Mucosa of descending colon (tissue), 3 donors: ENCODE measurements at places on chromosomes 16 and 17.

DNA sequence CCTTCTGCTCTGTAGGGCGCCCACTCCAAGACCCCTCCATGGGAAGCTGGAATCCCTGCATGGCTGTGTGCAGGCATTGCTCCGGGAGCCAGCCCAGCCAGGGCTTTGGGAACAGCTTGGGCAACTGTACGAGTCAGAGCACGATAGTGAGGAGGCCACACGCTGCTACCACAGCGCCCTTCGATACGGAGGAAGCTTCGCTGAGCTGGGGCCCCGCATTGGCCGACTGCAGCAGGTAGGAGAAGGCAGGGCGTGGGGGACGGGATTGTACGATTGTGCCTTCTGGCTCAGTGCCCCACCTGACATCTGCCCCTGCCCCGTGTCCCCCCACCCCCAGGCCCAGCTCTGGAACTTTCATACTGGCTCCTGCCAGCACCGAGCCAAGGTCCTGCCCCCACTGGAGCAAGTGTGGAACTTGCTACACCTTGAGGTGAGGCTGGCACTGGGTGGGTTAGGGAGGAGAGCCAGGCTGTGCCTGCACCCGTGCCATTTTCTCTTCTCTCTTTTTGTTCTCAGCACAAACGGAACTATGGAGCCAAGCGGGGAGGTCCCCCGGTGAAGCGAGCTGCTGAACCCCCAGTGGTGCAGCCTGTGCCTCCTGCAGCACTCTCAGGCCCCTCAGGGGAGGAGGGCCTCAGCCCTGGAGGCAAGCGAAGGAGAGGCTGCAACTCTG is 8.7 kb upstream of the TMEM88 start:
- DNase-seq = peak; percentile 57

GRCh38 chr17:50165867-50166517 is at the start of gene SGCA:
Gene SGCA (plus strand): TSS chr17:50166005. CDS start chr17:50166041, 36 bp downstream.
- no peak for DNase-seq

- DNase-seq = peak; percentile 78
Observed at GRCh38 chr17:82097184-82097918, 685 bp downstream of the FASN start.

DNA sequence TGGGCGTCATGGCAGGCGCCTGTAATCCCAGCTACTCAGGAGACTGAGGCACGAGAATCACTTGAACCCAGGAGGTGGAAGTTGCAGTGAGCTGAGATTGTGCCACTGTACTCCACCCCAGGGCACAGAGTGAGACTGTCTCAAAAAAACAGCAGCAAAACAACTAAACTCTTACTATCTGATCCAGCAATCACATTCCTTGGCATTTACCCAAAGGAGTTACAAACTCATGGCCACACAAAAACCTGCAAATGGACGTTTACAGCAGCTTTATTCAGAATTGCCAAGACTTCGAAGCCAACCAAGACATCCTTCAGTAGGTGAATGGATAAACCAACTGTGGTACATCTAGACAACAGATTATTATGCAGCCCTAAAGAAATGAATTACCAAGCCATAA is 4.0 kb downstream of the SIAH1 start:
- no peak for DNase-seq

DNA sequence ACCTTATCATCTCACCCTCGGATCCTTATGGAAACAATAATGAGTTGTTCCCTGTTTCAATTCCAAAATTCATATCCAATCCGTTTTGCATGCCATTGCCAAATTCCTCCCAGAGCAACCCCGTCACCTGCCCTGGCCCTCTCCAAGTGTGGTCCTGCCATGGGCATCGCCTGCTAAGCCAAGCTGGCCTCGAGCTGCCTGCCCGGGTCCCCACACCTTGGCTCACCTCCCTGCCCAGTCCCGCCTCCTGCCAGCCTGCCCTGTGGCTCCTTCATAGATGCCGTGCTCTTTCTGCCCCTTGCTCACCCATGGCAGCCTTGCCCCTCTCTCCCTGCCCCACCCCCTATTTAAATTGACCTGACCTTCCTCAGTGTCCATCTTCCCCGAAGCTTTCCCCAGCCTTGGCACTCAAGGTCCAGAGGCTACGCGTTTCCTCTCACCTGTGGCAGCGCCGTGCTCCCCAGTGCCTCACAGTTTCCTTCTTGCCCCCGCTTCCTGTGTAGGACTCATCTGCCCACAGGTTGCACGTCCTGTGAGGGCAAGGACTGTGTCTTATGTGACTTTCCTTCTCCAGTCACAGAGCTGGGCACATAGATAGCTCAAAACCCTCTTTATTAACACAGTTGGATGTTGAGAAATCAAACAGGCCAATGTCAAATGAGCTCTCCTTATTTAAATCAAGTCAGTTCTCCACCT is 12.7 kb downstream of the MAPT start:
- DNase-seq = no peak

GRCh38 chr17:14199601-14200000 is 37.1 kb downstream of the CDRT15 start:
- DNase-seq = no peak

DNA sequence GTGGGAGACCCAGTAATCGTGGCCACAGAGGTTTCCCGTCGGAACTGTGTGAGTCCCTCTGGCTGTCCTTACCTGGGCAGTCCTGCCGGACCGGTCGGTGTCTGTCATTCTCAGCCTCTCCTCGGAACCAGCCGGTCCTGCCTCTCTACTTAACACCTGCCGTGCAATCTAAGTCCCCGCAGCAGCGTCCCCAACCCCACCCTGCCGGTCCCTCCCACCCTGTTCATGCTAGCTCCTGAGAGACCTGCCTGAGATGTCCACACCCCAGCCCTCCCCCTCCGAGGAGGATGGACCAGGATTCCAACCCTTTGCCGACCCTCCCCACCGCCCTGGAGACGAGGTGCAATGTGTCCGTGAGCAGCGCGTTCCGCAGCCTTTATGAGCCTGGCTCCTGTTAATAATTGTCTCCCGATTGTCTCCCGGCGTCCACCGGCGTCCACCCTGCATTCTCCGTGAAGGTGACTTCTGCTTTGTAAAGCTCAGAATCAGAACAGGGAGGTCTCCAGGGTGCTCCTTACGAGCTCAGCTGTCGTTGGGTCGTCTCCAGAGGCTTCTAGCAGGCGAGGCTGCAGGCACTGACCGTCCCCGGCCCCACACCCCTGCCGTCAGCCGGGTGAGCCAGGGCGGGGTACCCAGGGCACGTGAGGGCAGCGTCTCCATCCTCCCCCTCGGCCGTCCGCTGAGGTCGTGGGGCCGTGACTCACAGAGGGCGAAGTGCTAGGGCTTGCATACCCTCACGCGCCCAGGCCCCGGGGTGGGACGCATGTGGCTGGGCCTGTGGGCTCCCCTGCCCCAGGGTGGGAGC is 10.1 kb downstream of the METRNL start:
- DNase-seq = peak; percentile 78

GRCh38 chr17:59695945-59696681 is 11.1 kb downstream of the PTRH2 start:
- DNase-seq = no peak

GRCh38 chr17:60436676-60437075 is 14.4 kb downstream of the CHCT1 start:
- DNase-seq = no peak

DNA sequence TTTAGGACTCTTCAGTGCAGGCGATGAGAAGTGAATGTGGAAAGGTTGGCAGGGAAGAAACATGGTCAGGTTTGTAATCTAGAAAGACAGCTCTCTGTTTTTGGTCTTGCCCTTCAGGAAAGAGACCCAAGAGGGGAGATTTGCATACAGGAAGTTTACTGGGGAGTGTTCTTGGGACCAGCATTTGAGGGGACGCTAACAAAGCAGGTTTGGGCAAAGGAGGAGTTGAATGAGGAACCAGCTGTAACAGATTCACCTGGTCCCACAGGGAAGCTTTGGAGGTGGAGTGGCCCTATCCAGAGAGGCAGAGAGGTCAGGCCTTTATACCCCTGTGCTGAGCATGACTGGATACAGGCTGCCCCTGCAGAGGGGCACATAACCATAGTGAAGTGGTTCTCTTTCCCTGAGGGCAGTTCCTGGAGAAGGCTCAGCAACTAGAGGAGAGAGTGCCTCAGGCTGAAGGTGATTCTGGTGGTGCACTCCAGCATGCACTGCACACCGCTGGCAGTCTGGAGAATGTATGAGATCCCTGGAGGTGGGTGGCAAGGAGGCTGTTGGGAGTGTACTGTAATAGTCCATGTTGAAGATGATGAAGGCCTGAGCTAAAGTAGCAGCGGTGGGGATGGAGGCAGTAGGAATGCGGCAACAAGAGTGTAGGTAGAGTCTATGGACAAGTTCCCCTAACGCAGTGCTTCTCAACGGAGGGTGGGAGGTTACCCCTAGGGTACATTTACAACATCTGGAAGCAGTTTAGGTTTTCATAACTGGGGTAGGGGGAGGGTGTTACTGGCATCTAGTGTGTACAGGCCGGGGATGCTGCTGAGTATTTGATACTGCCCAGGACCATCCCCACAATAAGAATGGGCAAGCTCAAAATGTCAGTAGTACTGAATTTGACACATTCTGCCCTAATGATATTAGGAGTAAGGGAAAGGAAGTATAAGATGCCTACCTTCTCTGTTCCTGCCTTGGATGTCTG is 37.2 kb downstream of the MAP2K6 start:
- DNase-seq = no peak

DNA sequence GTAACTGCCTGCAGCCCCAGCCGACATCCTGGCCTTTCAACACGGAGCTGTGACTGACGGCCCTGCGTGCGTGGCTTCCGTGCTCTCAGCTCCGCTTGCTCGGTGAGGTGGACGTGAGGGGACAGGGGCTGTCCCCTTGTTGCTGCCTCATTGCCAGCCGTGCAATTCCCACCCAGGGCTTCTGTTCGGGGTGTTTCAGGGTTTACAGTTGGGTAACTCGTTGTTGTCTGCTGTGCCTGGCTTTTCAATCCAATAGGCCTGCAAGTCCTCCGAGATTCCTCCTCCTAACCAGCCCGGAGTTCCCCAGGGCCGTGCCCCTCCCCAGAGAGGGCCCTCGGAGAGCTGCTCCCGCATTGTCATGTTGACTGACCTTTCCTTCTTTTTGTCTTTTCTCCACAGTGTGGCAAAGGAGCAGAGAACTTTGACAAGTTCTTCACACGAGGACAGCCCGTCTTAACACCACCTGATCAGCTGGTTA is 31.4 kb upstream of the CACNG5 start:
- no peak for DNase-seq

DNA sequence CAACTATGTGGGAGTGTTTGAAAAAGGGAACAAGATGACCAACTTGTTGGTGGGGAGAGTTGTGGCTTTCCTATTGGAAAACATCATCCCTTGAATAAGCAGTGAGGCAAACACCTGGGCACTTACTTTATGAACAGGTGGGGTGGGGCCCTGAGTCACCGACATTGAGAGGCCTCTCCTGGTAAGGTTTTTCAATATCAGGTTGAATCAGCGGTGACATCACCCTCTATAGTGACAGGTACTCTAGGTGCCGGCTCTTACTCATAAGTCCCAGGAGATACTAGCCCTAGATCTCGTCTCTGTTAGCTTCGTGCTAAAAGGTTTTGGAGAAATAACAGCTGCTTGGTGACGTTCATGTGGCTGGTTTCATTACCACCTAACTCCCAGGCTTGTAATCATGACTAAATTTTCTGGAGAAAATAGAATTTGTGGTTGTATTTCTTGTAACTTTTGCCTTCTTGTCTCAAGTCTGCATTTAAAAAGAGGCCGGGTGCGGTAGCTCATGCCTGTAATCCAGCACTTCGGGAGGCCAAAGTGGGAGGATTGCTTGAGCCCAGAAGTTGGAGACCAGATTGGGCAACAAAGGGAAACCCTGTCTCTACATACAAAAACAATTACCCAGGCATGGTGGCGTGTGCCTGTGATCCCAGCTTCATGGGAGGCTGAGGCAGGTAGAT is 19.3 kb downstream of the CDH1 start:
- peak; percentile 80 for DNase-seq

DNA sequence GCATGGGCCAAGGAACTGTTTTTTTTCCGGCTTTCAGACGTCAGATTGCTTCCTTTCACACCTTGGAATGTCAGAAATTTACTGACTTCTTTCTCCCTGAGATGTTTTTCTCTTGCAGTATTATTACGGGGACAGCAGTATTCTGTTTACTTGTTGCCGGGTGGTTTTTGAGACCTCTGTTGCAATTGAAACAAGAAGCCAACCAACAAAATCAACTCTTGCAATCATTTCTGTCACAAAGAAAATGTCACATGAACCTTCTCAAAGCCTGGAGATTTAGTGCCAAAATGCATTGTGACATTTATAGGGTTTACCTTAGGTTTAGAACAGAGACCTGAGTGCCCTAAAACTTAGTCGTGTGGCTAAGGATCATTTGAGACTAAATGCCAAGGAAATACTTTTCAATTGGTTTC is 174.3 kb downstream of the MAP2K6 start:
- DNase-seq = no peak

GRCh38 chr17:8151120-8151640 is 1.0 kb downstream of the PER1 start:
- peak; percentile 96 for DNase-seq

- no peak for DNase-seq
Observed at GRCh38 chr17:49501496-49501895, 6.4 kb downstream of the NGFR start.

- no peak for DNase-seq
Observed at GRCh38 chr17:34504814-34505484, 74.4 kb upstream of the TMEM132E start.

- DNase-seq = no peak
Observed at GRCh38 chr16:69768666-69769065, 6.5 kb downstream of the WWP2 start.

DNA sequence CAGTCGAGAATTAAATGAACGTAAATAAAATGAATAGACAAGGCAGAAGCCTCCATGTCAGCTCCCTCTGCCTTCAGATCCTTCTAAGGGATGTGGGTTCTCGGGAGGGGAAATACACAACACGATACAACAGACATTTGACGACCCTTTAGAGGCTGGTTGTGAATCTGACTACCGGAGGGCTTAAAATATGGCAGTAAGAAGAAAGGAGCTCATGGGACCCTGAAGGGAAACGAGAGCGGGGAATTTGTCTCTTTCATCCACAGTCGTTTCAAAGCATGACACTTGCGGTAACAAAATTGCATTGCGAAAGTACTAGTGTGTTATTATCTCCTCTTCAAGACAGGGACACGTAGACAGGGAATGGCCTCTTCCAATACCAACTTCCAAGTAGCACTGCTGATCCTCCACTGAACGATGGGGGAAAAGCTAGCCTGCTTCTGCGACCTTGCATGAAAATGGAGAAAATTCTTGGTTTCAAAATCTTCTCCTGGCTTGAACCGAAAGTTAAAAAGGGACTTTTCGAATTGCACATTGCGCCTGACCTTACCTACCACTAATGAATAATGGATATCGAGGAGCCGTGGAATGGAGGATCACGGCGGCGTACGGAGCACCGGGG is 1.2 kb upstream of the TNRC6C start:
- DNase-seq = no peak
